ENCODE measurements at places on chromosomes 5 and 9.

DNA sequence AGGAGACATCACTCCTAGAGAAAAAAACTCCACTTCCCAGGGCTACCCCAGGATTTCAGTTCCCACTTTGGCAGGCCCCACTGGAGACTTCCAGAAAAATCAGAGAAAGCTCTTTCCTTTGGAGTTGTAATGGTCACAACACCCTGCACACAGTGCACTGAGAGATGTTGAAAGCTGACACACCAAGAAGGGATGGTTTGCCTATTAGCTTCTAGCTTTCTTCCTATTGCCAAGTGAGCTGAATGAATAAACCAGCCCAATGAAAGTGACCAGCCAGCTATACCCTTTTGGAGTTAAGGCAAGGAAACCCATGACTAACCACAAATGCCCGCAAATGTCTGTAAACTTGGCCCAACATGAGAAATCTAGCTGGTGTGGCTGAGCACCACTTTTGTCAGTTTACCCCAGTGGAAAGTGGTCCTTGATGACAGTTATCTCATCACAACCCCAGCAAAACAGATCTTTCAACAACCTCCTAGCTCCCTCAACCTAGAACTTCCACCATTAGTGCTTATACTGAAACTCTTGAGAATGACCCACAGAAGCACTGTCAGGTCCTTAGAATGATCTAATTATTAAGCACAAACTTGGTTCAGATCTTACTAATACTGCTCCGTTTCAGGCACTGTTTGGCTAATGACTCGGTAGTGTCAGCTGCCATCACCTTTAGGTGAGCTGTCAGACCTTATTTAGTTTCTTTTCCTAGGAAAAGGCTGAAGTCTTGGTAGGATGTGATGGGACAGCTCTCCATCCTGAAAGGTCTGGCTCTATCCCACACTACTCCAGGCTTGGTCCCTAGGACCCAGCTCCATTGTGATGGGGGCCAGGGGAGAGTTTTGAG, 11.2 kb downstream of the IRF1 start:
- peak; percentile 53 for DNase-seq

DNA sequence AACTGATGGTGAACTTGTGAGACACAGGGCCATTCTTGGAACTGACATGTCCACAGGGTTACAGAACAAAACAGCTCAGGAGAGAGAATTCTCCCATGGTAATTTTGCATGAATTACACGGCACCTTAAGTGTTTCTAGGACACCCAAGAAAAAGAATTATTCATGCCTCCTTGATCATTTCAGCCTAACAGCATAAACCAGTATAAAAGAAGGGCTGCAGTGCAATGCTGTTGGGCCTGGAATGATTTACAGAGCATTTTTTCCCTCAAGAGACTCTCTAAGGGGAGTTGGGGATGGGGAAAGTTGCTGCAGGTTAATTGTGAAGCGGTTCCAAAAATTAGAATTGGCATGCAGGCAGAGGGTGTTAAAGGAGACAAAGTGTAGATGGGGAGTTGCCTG, 136.4 kb upstream of the FBXL7 start:
- no peak for DNase-seq

DNA sequence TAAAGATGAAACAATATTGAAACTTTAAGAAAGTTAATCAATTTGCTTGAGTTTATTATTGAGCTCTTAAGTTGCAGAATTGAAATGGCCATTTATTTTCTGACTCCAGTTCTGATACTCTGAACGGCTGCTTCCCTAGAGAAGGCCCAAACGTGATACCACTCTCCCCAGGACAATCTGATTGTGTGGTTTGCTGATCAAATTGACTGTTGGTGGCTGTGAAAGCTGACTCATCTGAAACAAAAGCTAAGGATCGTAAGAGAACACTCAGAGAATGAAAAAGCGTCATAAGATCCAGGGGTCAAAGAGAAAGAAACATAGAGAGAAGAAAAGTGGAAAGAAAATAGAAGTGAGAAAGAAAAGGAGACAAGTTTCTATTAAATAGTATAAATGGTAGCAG, 147.2 kb downstream of the IZUMO3 start:
- DNase-seq = no peak

DNA sequence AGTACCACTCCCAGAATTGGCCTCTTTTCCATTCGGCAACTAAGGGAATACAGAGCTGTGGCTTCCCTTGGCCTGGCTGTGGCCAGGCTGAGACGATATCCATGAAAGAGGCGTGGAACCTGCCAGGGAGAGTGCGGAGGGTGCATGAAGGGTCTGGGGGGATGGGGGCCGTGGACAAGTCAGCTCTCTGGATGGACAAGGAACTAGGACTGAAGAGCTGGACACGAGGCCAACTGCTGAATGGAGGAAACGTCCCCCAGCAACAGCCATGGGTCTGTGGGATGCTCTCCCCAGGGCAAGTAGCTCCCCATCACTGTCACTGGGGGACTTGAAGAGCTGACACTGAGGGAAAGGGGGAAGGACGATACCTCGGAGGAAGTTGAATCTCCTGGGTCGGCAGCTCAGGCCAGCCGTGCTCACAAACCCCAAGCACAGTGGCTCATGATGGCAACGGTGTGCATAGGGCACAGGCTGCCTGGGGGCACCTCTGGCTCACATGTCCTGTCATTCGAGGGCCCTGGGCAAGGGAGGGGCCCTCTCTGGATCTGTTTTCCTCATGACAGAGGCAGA, 4.1 kb upstream of the OLFM1 start:
- no peak for DNase-seq

- no peak for DNase-seq
These were observed 148.1 kb upstream of the HMHB1 start for GRCh38 chr5:143663872-143664271.

- DNase-seq = no peak
These were observed 30.3 kb upstream of the DENND4C start for GRCh38 chr9:19200229-19200628.

GRCh38 chr9:9820436-9820835, 792.4 kb downstream of the PTPRD start:
- no peak for DNase-seq

GRCh38 chr5:147234825-147235635, at the start of gene STK32A:
STK32A (plus strand) TSS chr5:147235026; CDS start chr5:147239635, 4,609 bp downstream.
- no peak for DNase-seq

DNA sequence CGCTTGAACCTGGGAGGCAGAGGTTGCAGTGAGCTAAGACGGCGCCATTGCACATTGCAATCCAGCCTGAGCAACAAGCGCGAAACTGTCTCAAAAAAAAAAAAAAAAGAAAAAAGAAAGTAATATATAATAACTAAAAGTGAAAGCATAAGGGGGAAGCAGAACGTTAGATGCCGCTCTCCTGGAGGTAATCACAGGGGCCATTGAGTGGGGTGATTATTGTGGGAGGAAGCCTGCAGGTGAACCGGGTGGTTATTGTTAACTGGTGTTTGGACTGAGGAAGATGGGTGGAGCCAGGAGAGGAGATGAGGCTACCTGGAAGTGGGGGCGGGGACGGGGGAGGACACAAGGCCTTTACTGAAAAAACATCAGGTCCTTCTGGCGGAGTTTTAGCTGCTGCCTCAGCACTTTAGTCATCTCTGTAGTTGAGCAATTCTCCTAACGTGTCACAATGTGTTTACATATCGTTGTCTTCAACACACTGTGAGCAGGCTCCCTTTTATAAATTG, 5.3 kb upstream of the TJP2 start:
- peak; percentile 86 for DNase-seq

DNA sequence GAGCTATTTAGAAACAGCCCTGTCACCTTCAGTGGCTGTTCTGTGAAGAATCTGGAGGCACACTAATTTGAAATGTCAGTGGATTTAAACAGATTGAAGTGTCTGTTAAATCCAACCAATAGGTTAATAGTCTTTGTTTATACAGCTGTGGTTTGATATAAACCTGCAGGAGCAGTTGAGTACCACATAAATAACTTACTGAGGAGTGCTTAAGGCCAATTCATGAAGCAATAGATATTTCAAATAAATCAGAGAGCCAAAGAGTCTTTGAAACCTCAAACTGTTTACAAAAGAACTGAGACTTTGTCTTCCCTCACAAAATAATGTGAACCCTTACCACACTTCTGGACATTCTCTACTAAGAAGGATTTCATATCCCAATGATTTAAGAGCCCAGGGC, 111.9 kb downstream of the FEM1C start:
- DNase-seq = no peak

DNA sequence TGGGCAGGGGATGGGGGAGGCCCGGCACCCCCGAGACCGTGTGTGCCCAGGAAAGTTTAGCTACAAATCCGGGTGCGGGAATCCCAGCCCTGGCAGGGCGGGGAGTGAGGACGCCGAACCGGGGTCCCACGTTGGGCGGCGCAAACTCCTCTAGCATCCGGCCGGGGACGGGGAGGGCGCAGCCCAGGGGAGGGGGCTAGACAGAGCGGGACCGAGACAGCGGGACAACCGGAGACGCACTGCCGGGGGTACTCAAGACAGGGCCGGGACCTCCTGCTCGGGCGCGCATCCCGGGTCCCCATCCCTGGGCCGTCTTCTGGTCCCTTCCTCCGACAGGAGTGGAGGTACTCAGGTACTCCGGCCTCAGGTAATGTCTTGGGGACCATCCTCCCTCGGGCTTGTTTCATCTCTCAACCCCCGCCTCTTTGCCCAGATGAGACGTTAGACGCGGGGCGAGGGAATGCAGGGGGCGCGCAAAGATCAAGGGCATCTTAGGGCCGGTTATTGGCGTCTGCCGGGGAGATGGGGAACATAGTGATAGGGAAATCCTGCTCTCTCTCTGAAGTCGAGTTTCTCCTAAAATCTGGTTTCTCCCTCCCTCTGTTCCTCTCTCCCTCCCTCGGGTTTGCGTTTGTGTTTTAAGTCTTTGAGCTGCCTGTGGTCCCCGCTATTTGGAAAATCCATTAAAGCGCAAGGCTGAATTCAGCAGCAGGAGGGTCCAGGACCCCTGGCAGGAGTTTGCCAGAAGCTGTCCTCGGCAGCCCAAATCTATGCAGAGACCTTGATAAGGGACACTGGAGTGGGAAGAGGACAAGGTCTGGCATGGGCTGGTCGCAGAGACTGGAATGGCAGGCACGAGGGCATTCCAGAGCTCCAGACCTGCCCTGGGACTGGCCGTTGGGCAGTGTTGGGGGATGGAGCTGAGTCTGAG, 815 bp downstream of the PDZD2 start:
- no peak for DNase-seq

DNA sequence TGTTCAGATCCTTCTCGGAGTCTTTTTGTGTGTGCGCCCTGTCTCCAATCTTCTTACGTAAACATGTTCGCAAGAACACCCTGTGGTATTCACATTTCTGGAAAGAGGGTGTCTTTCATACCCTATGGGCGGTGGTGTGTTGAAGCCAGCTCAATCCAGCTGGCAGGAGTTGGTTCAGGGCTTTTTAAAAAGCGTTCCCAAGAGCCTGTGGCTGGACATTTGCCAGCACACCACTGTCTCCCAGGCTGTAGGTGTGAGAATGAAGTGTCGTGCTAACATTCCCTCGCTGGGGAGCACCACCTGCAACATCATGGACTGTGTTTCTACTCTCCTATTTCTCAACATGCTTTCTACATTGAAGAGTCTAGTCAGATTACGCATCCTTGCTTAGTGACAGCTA, 51.7 kb downstream of the S1PR3 start:
- DNase-seq = no peak

DNA sequence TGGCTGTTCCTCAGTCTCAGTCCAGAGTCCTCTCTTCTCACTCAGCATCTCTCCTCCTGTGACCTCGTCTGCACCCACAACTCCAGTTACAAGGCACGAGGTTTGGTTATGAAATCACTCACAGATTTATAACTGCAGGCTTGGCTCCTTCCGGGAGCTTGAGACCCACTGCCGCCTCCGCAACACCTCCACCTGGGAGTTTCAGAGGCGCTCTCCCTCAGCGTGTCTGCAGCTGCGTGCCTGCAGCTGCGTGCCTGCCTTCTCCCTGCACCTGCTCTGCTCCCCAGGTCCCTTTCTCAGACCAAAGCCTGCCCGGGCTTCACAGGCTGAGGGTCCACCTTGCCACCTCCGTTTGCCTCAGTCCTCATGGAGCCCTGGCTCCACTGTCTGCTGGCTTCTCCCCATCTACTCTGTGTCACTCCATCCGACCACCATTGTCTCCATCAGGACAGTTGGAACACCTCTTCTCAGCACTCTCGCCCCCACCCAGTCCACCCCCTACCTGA, 51.5 kb downstream of the HRH2 start:
- DNase-seq = no peak

- no peak for DNase-seq
These were observed 94.3 kb downstream of the MVB12B start for GRCh38 chr9:126420643-126421564.

DNA sequence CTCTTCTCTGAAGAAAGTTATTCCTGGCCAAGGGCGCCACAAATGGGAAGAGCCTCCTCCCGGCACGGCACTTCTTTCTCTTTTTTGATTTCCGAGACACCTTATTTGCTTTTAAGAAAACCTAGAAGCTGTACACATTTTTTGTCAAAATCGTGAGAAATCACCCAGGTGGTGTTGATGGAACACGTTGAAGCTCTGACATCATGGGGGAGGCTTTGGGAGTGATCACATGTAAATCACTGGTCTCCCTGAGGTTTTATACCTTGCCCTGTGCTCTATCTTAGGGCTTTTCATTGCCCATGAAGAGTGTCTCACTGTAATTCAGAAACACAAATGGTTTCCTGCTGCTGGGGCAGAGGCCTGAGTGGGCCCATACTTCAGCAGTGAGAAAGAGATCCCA, 27.4 kb downstream of the SLC36A1 start:
- no peak for DNase-seq

DNA sequence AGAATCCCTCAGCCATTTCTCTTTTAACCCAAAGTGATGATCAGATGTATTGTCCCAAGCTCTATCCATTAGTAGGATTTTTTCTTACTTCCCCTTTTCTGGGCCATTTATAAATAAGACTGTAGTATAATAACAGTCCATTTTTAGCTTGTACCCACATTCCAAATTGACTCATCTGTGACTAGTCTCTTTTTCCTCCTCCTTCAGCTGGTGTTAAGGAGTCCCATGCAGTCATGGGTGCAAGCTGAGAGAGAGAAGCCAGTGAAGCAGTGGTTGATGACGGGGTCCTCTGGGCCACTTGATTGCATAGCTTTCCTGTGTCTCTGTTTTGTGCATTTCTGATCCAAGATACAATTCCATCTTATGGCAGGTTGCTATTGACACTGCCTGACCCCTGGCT, 476.0 kb upstream of the CD180 start:
- peak; percentile 71 for DNase-seq

- DNase-seq = no peak
These were observed 698 bp downstream of the NFX1 start for GRCh38 chr9:33291031-33291397.

GRCh38 chr5:34542818-34543217, 113.3 kb upstream of the RAI14 start:
- no peak for DNase-seq

- no peak for DNase-seq
These were observed 280.8 kb downstream of the AOPEP start for GRCh38 chr9:95007226-95007869.

DNA sequence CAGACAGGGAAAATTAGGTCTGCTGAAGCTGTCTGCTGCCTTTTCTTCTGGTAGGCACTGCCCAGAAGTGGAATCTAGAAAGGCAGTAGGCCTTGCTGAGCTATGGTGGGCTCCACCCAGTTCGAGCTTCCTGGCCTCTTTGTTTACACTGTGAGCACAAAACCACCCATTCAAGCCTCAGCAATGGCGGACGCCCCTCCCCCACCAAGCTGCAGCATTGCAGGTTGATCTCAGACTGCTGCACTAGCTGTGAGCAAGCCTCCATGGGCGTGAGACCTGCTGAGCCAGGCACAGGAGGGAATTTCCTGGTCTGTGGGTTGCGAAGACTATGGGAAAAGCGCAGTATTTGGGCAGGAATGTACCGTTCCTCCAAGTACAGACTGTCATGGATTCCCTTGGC, 18.5 kb downstream of the AGTPBP1 start:
- DNase-seq = no peak

All from suppressor macrophage treated with lipopolysaccharide for 4 hours (primary cell).